ENCODE measurements at places on chromosomes 6 and 20. TPM values are rescaled to one million over a fixed set of nuclear protein-coding genes. Genes with fewer than 3 reads are reported as not detected.

DNA sequence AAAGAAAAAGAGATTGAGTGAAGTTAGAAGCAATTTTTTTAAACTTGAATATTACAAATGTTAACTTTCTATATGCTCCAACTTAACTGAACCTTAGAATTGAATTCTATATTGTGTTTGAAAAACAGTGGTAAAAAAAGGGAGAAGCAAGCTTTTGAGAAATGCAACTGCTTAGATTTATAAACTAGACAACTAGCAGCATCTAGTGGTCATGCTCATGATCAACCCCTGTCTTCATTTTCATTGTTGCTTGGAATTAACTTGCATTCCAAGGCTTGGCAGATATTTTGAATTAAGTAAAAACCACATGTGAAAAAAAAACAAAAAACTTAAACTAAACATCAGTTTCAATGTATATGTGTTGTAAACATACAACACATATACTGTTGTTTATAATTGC, 113.1 kb downstream of the C6orf58 start:
- no peak for DNase-seq
- no peak overlapping the region for H3K4me3 ChIP-seq
- H3K4me1 ChIP-seq, result no peaks in the 10 kb centered on the region

DNA sequence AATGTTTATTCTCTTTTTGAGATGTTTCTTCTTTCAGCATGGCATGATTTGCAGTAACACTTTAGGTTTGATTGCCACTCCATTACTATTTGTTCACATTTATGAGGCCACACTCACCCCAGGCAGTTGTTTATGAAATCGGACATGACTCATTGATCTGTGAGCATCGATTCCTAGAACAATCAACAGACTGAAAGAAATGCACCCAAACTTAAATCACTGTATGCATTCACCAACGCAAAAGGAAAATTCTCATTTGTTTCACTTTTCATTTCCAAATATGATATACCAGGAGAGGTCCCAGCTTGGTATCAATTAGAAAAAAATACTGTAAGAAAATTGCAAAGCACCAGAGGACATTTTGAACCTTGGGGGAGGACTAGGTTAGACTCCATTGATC, 5.4 kb upstream of the GJA10 start:
- H3K27me3 ChIP-seq, result peaks cover 32% of the 10 kb centered on the region
- DNase-seq, result no peak
- no peaks in the 10 kb centered on the region for H3K36me3 ChIP-seq
- no peaks in the 10 kb centered on the region for H3K4me1 ChIP-seq
- H3K4me3 ChIP-seq, result no peak overlapping the region

GRCh38 chr6:151431337-151431736, 20.6 kb downstream of the RMND1 start:
- no peak for DNase-seq
- H3K27me3 ChIP-seq, result no peaks in the 10 kb centered on the region
- no peaks in the 10 kb centered on the region for H3K36me3 ChIP-seq
- no peak overlapping the region for H3K4me3 ChIP-seq
- no peaks in the 10 kb centered on the region for H3K4me1 ChIP-seq

DNA sequence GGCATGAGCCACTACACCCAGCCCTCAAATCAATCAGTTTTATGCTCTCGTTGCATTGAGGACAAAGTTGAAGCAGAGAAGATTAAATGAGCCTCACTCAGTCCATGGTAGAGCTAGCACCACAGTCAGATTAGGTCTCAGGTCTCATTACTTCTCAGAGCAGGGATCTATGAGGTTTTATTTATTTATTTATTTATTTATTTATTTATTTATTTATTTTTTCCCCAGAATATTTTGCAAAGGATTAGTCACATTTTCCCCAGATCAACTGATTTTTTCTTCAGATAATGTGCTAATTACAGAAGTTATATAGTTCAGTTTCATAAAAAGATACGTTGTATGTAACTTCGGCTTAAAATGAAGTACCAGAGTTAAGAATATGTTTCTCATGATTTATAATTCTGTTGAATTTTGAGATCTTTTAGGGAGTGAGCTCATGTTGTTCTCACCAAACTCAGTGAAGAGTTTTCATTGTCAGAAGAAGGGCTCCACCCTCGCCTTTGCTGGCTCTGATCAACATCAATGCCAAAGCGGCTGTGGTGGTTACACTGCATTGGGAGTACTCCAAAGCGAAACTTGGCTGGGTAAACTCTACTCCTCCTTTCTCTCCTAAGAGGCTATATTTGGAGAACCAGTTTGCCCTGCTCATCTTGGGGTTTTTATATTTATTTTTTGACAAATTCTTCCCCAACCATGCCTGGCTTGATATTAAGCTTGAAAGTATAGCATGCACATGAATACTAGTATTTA, 12.9 kb upstream of the ID4 start:
- H3K27me3 ChIP-seq, result no peaks in the 10 kb centered on the region
- H3K4me1 ChIP-seq, result no peaks in the 10 kb centered on the region
- H3K36me3 ChIP-seq, result no peaks in the 10 kb centered on the region
- DNase-seq, result no peak
- no peak overlapping the region for H3K27ac ChIP-seq
- no peak overlapping the region for H3K4me3 ChIP-seq

DNA sequence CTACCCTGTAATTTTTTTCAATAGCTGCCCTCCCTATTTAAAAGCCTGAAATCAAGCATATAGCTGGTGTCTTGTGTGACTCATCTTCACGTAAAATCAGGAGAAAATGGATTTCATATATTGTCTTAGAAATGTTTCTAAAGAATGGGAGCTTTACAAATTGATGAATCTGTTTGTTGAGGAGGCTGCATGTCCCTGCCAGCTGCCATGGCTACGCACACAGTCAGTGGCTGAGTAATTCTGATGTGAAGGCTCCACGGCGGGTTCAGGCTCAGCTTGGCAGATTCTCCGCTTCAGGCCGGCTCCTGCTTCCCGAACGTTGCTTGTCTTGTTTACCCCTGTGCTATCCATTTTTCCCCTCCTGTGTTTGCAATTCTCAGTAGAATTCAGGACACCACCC, 82.8 kb downstream of the CCDC170 start:
- H3K27ac ChIP-seq, result no peak overlapping the region
- no peaks in the 10 kb centered on the region for H3K4me1 ChIP-seq
- no peak overlapping the region for H3K4me3 ChIP-seq
- no peaks in the 10 kb centered on the region for H3K36me3 ChIP-seq
- DNase-seq, result no peak

- H3K27me3 ChIP-seq, result no peaks in the 10 kb centered on the region
- H3K36me3 ChIP-seq, result no peaks in the 10 kb centered on the region
- H3K4me3 ChIP-seq, result no peak overlapping the region
Measured at GRCh38 chr20:51752343-51752951, 15.7 kb downstream of the ATP9A start.

DNA sequence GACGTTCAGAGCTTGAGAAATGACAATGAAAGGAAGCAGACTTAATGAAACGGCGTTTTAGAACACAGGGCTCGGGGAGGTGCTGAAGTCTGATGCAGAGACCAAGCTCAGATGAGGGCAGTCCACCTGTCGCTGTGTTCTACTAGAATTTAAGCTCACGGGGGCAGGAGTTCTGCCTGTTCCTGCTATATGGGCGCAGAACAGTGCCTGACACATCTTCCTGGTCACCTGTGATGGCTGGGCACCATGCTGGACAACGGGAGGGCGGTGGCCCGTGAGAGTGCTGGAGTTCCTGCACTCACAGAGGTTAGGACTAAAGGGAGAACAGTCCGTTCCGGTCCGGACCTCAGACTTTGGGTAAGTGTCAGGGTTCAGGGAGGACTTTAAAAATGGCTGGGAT, 130.6 kb downstream of the ERMARD start:
- no peaks in the 10 kb centered on the region for H3K36me3 ChIP-seq
- H3K27me3 ChIP-seq, result no peaks in the 10 kb centered on the region
- no peaks in the 10 kb centered on the region for H3K4me1 ChIP-seq
- no peak for DNase-seq
- no peak overlapping the region for H3K4me3 ChIP-seq

DNA sequence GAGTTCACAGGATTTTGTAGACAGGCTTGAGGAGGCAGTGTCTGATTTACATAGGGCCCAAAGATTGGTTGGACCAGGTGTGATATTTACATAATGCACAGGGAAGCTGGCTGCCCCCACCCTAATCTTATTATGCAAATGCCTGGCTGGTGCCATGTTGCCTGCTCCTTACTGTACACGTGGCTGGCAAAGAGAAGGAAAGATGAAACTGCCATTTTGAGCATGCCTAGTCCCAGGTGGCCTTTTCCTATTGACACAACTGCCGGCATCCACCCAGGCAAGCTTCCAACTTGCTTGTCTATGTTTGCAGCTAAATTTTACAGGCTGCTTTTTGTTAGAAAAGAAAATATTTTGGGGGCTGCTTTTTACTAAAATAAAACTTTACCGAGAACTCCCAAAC, 174.6 kb downstream of the LMBRD1 start:
- H3K4me3 ChIP-seq, result no peak overlapping the region
- H3K4me1 ChIP-seq, result no peaks in the 10 kb centered on the region
- no peak overlapping the region for H3K27ac ChIP-seq
- no peaks in the 10 kb centered on the region for H3K36me3 ChIP-seq
- no peak for DNase-seq

- no peaks in the 10 kb centered on the region for H3K27me3 ChIP-seq
- no peaks in the 10 kb centered on the region for H3K36me3 ChIP-seq
- H3K27ac ChIP-seq, result peak overlapping the region; percentile 18
- no peaks in the 10 kb centered on the region for H3K4me1 ChIP-seq
- H3K4me3 ChIP-seq, result peak overlapping the region; percentile 73
Measured at GRCh38 chr20:50794181-50794845, 548 bp upstream of the BCAS4 start.

Gene ERVFRD-1
- polyA plus RNA-seq, result not detected

DNA sequence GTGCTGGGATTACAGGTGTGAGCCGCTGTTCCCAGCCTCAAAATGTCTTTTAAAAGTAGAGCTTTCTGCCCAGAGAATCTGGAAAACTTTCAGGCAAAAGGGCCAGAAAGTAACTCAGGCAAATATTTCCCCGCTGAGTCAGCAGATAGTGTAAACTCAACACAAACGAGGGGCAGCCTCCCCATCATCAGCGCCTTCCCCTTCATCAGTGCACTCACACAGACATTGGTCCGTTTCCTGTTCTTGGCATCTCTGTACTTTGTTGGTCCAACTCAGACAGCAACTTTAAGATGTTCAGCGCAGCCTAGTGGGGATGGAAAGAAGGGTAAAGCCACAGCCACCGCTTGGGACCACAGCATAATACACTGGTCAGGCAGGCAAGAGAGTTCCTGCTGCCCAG, 69.5 kb downstream of the CSE1L start:
- DNase-seq, result no peak
- H3K36me3 ChIP-seq, result peaks cover 16% of the 10 kb centered on the region
- H3K4me1 ChIP-seq, result no peaks in the 10 kb centered on the region
- no peak overlapping the region for H3K27ac ChIP-seq
- no peak overlapping the region for H3K4me3 ChIP-seq

GRCh38 chr6:10465629-10466499, 51.0 kb upstream of the TFAP2A start:
- no peak for DNase-seq
- H3K4me1 ChIP-seq, result no peaks in the 10 kb centered on the region
- no peaks in the 10 kb centered on the region for H3K36me3 ChIP-seq
- no peaks in the 10 kb centered on the region for H3K27me3 ChIP-seq
- H3K27ac ChIP-seq, result no peak overlapping the region

Gene OSBPL2
- polyA plus RNA-seq, result 34.6 TPM

Gene ABHD16B
- 0.53 TPM for polyA plus RNA-seq

- H3K4me1 ChIP-seq, result no peaks in the 10 kb centered on the region
- no peak overlapping the region for H3K4me3 ChIP-seq
- no peak for DNase-seq
- H3K27me3 ChIP-seq, result no peaks in the 10 kb centered on the region
- H3K36me3 ChIP-seq, result no peaks in the 10 kb centered on the region
Measured at GRCh38 chr20:14235355-14235754, 102.1 kb downstream of the FLRT3 start.

GRCh38 chr20:34030456-34030855, 36.7 kb downstream of the RALY start:
- no peak for DNase-seq
- no peaks in the 10 kb centered on the region for H3K27me3 ChIP-seq
- no peak overlapping the region for H3K4me3 ChIP-seq
- H3K27ac ChIP-seq, result no peak overlapping the region
- H3K4me1 ChIP-seq, result peaks cover 10% of the 10 kb centered on the region

- H3K27me3 ChIP-seq, result no peaks in the 10 kb centered on the region
- H3K36me3 ChIP-seq, result no peaks in the 10 kb centered on the region
- no peak overlapping the region for H3K27ac ChIP-seq
- no peak overlapping the region for H3K4me3 ChIP-seq
- H3K4me1 ChIP-seq, result no peaks in the 10 kb centered on the region
- DNase-seq, result no peak
Measured at GRCh38 chr6:107103082-107103481, 12.2 kb downstream of the BEND3 start.

Gene DEFB132
- not detected for polyA plus RNA-seq

Gene RIPPLY2
- 9.4 TPM for polyA plus RNA-seq

- no peaks in the 10 kb centered on the region for H3K36me3 ChIP-seq
- no peak overlapping the region for H3K4me3 ChIP-seq
- no peak for DNase-seq
- H3K27ac ChIP-seq, result no peak overlapping the region
- H3K4me1 ChIP-seq, result no peaks in the 10 kb centered on the region
Measured at GRCh38 chr6:89581689-89582088, 56.9 kb downstream of the LYRM2 start.

DNA sequence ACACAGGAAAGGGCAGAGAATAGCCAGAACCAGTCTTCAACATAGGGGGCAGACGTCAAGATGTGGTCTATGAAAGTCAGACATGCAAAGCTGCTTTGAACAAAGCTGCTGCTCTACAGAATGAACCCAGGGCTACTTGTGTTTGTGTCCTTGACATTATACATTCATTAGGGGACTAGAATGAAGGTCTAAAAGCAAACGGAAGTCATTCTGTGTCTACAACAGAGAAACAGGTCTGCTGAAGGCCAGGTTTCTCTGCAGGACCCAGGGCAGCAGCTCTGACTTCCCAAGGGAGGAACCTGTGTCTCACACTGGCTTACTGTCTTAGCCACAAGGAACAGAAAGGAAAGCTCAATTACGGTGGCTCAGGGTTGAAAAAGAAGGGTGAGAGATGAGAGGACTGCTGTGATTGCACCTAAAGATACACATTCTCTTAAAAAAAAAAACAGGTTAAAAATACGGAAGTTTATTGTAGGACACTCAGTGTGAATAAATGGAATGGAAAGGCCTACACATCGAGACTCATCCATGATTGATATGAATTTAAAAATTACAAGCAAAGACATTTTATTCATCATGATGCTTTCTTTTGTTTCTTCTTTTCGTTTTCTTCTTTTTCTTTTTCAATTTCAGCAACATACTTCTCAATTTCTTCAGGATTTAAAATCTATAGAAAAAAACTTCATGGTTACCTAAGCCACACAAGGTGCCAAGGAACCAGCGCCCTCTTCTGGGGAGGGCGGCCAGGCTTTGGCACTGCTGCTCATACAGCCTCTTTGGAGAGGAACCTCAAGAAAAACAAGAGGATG, 6.7 kb downstream of the PSMA7 start:
- peaks cover 6% of the 10 kb centered on the region for H3K4me1 ChIP-seq
- H3K36me3 ChIP-seq, result peaks cover 55% of the 10 kb centered on the region
- H3K4me3 ChIP-seq, result no peak overlapping the region
- no peak overlapping the region for H3K27ac ChIP-seq
- H3K27me3 ChIP-seq, result no peaks in the 10 kb centered on the region
- no peak for DNase-seq

Data from pancreas (tissue), 10 donors.